ENCODE measurements at places on chromosomes 5 and 9.

DNA sequence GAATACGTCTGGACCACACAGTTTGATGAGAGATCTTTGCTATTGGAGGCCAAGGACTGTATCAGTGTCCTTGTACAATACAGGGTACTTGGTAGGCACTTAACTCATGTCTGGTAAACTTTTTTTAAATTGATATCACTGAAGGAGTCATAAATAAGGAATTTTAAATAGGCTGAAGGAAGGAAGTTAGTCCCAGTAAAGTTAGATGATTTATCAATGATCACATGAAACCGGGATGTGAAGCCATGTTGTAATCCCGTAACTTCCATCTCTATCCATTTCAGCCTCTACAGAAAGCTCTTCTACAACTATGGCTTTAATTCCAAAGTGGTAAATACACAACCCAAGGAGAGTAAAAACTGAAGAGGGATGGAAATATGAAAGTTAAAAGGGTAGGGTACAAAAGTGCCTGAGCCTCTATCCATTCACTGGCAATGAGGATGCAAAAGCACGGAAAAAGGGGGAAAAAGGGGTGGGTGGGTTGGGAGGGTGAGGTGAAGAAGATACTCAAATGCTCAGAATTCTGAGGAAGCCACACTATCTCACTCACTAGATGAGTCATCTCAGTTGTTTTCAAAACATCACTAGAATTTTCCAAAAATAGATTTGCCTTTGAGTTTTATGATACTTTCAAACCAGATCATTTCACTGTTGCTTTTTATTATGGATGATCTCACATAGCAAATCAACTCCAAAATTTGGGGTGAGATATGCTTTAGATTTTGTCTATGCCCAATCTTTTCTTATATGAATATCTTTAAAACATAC, 1053.5 kb downstream of the NR2F1-AS1 start:
- no peak for DNase-seq

DNA sequence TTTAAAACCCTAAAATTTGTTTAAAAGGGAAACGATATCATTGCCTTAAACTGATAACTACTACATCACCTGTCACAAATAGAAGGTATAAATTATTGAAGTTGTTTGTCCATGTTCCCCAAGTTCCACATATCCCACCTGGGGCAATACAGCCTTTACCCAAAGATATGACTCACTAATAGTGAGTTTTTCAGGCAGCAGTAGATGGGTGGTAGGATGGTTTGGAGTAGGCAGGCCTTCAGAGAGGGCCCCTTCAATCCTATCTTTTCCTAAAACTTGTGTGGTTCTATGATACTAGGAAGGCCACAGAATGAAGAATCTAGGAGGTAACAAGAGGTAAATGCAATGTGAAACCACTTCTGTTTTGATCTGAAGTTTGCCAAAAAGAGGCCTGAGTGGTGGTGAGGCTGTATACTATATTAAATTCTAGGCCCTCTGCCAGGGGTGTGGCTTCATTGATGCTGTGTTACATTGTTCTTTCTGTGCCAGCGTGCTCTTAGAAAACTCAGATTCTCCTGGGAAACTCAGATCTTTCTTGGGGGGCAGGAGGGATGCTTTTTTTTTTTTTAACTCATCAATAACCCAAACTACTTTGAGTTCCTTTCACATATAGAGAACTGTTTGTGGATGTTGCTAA, 7.2 kb downstream of the CYSTM1 start:
- DNase-seq = no peak

- DNase-seq = no peak
Measured at GRCh38 chr9:33289496-33289895, 820 bp upstream of the NFX1 start.

DNA sequence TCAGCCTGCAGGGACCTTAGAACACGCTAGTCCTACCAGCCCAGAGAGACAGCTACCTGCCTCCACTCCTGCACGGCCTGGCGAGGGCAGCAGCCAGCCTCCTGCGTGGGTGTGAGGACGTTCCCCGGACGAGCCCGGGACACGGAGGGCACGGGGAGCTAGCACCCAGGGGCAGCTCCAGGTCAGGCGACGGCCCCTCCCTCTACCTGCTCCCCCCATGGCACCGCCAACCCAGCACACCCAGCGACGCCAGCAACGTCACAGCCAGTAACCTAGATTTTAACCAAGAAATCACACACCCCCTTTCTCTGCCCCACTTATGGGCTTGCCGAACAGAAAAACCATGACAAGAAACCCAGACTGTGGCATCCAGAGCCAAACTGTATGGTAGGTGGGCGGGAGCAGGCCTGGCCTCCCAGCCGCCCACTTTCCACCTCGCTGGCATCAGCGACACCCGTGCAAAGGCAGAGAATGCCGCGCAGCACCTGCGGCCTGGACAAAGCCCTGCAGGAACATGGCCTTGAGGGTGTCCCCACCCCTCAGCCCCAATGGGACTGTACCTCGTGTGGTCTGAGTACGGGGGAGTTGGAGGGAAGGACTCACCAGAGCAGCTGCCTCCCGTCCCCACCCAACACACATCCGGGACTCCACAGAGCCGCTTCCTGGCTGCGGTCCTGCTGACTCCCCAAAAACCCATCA, 47.9 kb downstream of the NACC2 start:
- DNase-seq = no peak

- DNase-seq = no peak
Measured at GRCh38 chr5:148932355-148932935, 106.0 kb downstream of the ADRB2 start.

GRCh38 chr5:154779105-154779504, 23.9 kb downstream of the LARP1 start:
- DNase-seq = no peak

GRCh38 chr9:113675475-113675941, 200.6 kb upstream of the ZNF618 start:
- no peak for DNase-seq

DNA sequence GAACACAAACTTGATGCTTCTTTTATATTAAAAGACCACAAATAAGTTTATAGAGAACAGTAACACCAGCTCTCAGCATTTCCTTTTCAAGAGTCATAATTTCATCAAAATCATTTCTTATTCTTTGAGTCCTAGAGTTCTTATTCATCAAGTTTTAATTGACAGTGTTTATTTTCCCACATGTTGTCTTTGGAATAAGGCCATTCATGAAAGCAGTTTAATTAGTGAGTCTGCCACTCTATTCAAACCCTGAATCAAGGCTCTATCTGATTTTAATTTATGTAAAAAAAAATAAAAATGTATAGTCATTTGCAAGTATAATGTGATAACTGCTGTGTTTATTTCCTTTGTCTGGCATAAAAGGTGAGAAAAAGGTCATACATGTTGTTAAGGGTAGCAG, 176.7 kb downstream of the PARP8 start:
- DNase-seq = no peak

- DNase-seq = no peak
Measured at GRCh38 chr5:154401355-154401754, 44.4 kb upstream of the SAP30L start.

DNA sequence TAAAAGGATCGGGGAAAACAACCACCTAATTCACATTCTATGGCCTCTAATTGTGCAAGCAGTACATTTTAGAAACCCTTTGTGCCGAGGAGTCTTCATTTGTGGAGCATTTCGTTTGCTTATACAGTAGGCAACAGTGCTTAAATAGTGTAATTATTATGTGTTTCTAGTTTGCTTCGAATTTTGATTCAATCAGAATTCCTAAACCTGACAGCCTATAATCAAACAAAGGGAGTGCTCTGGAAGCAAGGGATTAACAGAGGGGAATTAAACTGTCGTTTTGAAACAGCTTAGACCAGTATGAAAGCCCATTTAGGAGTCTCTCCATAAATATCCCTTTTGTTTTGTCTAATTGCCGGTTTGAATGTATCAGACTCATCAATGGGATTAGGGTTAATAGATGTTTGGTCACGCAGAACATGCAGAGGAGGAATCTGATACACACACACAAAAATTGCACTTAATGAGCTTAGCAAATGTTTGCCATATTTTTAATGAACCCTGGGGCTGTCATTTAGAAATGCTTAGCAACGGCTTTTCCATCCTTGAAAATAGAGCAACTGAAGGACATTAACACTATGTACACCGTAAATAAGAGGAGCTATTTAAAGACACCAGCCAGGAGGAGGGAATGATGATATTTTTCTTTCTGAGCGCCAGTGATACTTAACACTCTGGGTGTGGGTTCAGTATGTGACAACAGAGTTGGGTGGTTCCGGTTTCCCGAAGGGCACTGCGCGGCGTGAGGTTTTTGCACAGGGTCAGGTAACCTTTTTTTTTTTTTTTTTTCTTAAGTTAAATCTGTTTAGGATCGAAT, 404.7 kb downstream of the TLE4 start:
- no peak for DNase-seq

DNA sequence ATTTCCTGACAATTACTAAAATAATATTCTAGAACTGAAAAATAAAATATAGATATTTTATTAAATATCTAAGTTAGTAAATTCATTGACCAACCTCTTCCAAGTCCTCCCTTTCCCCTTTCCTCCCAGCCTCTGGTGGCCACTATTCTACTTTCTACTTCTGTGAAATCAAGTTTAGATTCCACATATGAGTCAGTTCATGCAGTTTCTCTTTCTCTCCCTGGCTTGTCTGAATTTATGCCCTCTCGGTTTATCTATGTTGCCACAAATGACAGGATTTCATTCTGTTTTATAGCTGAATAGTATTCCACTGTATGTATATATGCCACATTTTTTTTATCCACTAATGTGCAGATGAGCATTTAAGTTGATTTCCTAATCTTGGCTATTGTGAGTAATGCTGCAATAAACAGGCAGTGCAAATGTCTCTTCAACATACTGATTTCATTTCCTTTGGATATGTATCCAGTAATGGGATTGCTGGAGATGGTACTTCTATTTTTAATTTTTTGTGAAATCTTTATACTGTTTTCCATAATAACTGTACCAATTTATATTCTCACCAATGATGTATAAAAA, 52.3 kb downstream of the WDR36 start:
- no peak for DNase-seq

Measured in germinal center (tissue), 1 donor.